ENCODE measurements at places on chromosomes 6 and 20. TPM values are rescaled to one million over a fixed set of nuclear protein-coding genes. Genes with fewer than 3 reads are reported as not detected.

RIPPLY2 gene
- not detected for total RNA-seq

SAPCD1 gene
- total RNA-seq: 6.5 TPM

GRIK2 gene
- 1.5 TPM for total RNA-seq

KIAA0408 gene
- 103 TPM for total RNA-seq

FERMT1 gene
- 0.16 TPM for total RNA-seq

FAM50B gene
- 9.6 TPM for total RNA-seq

RAD21L1 gene
- total RNA-seq: not detected

GRCh38 chr6:142621822-142622221 lies 320.0 kb downstream of the ADGRG6 start:
- no peak for DNase-seq
- no peak overlapping the region for H3K27ac ChIP-seq
- no peaks in the 10 kb centered on the region for H3K36me3 ChIP-seq
- H3K27me3 ChIP-seq: no peaks in the 10 kb centered on the region
- no peak overlapping the region for H3K4me3 ChIP-seq
- H3K4me1 ChIP-seq: no peaks in the 10 kb centered on the region

- no peak overlapping the region for H3K27ac ChIP-seq
- no peaks in the 10 kb centered on the region for H3K27me3 ChIP-seq
- DNase-seq: no peak
- no peak overlapping the region for H3K4me3 ChIP-seq
- H3K36me3 ChIP-seq: no peaks in the 10 kb centered on the region
These were observed 24.5 kb downstream of the TENT5A start for GRCh38 chr6:81727876-81728517.

DNA sequence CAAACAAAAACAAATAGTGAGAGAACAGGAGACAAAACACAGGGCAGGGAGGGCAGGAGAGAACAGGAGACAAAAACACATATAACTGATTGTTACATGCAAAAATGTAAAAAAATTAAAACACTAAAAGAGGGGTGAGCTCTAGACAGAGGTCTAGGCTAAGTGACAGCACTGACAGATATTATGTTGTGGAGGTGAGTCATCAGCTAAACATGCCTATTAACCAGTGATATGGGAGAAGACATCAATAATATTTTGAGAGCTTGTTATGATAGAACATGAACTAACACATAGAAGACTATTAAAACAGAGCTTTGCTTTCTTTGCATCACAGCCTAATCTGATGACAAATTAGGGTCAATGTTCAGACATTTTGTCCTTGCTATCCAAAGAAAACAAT lies 972.7 kb downstream of the PRIM2 start:
- H3K4me3 ChIP-seq: no peak overlapping the region
- no peak for DNase-seq
- H3K4me1 ChIP-seq: no peaks in the 10 kb centered on the region
- no peaks in the 10 kb centered on the region for H3K27me3 ChIP-seq
- H3K36me3 ChIP-seq: no peaks in the 10 kb centered on the region
- no peak overlapping the region for H3K27ac ChIP-seq

DNA sequence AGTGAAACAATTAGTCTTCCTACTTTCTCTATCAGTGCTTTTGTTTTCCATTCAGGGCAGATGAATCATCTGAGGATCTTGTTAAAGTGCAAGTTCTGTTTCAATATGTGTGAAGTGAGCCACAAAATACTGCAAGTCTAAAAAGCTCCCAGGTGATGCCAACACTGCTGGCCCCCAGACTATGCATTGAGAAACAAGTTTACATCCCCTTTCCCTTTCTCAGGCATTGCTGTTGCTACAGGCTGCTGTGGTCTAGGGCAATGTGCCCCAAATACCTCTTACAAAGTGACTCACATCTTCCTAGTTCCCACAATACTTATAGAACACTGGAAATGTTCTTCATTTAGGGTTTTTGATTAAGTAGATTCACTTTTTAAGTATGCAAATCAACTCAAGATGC lies 31.8 kb downstream of the ABRACL start:
- H3K27ac ChIP-seq: no peak overlapping the region
- no peaks in the 10 kb centered on the region for H3K27me3 ChIP-seq
- H3K4me3 ChIP-seq: no peak overlapping the region
- DNase-seq: no peak

DNA sequence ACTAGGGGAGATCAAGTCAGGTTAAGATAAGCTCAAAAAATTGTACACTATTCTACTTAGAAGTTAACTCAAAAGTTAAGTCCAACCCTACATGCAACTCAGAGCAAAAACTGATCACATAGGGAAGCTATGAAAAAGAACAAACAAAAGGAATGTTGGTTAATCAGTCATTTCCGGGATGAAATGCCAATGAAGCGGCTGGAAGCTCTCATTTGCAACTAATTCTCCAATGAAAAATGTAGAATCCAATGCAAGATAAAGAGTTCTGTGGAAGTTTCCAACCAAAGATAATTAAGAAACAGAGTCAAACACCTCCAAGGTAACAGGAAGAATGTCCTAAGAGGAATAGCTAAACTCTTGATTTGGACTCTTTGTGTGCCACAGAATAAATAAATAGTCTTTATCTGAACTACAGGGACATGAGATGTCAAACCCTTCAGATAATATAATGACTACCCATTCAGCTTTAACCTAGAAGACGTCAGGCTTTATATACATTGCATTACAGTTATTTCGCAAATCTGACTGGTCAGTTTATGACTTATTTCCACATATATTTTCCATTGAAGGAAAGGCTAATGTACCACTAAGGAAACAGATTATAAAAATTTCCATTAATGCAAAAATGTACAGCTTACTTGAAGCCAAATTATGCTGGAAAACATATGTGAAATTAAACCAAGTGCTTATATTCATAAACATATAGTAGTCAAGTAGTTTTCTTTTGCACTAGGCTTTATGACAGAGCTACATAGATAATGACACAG lies 48.0 kb upstream of the DST start:
- peak overlapping the region; percentile 81 for H3K27ac ChIP-seq
- no peaks in the 10 kb centered on the region for H3K27me3 ChIP-seq
- DNase-seq: no peak
- H3K4me3 ChIP-seq: peak overlapping the region; percentile 40
- no peaks in the 10 kb centered on the region for H3K36me3 ChIP-seq
- peaks cover 41% of the 10 kb centered on the region for H3K4me1 ChIP-seq

- peaks cover 1% of the 10 kb centered on the region for H3K36me3 ChIP-seq
- no peak for DNase-seq
- no peaks in the 10 kb centered on the region for H3K4me1 ChIP-seq
- no peaks in the 10 kb centered on the region for H3K27me3 ChIP-seq
These were observed 9.2 kb downstream of the ENTPD6 start for GRCh38 chr20:25204550-25205276.

- H3K4me3 ChIP-seq: no peak overlapping the region
- H3K27ac ChIP-seq: no peak overlapping the region
- no peaks in the 10 kb centered on the region for H3K27me3 ChIP-seq
- H3K4me1 ChIP-seq: peaks cover 4% of the 10 kb centered on the region
These were observed 20.9 kb upstream of the VNN1 start for GRCh38 chr6:132734694-132735236.

- no peaks in the 10 kb centered on the region for H3K27me3 ChIP-seq
- no peak overlapping the region for H3K4me3 ChIP-seq
- no peaks in the 10 kb centered on the region for H3K4me1 ChIP-seq
- no peak overlapping the region for H3K27ac ChIP-seq
- H3K36me3 ChIP-seq: no peaks in the 10 kb centered on the region
These were observed 23.5 kb downstream of the BPIFA2 start for GRCh38 chr20:33191484-33191883.

DNA sequence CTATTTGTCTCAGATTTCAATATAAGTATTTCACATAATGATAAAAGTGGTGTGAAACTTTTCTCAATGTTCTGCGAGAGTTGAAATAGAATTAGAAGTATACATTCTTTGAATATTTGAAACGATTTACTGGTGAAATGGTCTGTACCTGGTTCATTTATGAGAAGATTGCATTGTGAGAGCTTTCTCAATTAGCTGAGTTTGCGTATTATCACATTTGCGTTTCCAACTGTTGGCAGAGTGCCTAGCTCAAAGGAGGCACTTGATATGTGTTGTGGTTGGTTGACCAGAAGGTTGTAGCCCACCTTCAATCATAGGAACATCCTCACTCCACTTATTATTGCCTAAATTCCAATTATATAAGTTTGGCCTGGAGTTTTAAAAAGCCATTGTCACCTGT lies 58.8 kb upstream of the EXOC2 start:
- no peaks in the 10 kb centered on the region for H3K27me3 ChIP-seq
- no peak overlapping the region for H3K27ac ChIP-seq
- no peak overlapping the region for H3K4me3 ChIP-seq
- H3K36me3 ChIP-seq: no peaks in the 10 kb centered on the region

DNA sequence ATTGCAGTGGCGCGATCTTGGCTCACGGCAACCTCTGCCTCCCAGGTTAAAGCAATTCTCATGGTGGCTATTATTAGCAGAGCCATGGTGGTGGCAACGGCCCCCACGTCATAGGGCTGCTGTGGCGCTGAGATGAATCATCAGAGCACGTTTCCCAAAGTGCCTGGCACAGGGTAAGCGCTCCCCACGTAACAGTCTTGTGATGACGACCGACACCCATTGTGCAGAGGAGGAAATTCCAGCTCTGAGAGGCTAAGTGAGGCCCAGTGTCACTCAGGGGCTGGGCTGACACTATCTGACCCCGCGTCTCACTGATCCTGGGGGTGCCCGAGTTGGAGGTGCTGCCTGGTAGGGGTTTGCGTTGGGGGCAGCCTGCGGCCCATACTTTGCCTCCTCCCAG lies 16.2 kb downstream of the SUN5 start:
- H3K27ac ChIP-seq: no peak overlapping the region
- no peaks in the 10 kb centered on the region for H3K4me1 ChIP-seq
- no peak for DNase-seq
- no peaks in the 10 kb centered on the region for H3K36me3 ChIP-seq
- H3K4me3 ChIP-seq: no peak overlapping the region

GRCh38 chr20:32034581-32035425 lies 17.2 kb upstream of the HCK start:
- no peak overlapping the region for H3K4me3 ChIP-seq
- H3K36me3 ChIP-seq: no peaks in the 10 kb centered on the region
- H3K4me1 ChIP-seq: peaks cover 10% of the 10 kb centered on the region
- H3K27ac ChIP-seq: no peak overlapping the region

- DNase-seq: no peak
- no peak overlapping the region for H3K4me3 ChIP-seq
- no peak overlapping the region for H3K27ac ChIP-seq
- H3K36me3 ChIP-seq: no peaks in the 10 kb centered on the region
- peaks cover 7% of the 10 kb centered on the region for H3K4me1 ChIP-seq
These were observed 4.7 kb upstream of the C6orf132 start for GRCh38 chr6:42147138-42147562.

DNA sequence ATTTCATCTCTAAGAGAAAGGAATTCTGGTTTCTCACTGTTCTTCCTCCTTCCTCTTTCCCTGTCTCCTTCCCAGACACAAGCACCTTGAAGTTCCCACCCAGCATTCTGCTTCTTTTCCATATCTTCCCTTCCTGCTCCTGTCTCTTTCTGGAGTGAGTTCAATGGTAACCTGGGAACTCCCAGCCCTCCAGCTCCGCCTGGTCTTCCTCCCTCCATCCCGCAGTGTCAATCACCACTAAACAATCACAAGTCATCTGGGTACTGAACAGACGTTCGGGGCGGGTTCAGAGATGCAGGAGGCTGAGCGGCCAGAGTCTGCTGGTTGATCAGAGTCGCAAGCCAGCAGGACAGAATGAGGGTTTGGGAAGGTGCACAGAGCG lies 7.7 kb downstream of the TTBK1 start:
- no peak overlapping the region for H3K4me3 ChIP-seq
- H3K27ac ChIP-seq: no peak overlapping the region
- no peaks in the 10 kb centered on the region for H3K36me3 ChIP-seq
- DNase-seq: no peak

DNA sequence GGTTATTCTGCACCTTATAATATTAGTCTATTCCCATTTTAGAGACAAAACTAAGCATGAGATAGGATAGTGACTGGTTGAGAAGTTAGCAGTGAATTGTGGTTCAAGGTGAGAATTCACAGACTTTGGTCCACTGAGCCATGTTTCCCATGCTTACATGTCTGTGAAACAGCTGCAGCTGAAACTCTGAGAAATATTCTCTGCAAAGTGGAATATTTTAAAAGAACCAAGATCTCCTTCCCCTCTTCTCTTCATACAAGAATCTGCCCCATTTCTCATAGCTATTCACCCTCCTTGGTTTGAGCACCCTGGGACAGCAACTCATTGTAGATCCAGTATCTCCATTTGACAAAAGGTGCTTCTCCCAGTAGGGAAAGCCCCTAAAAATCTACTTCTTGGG lies 70.2 kb upstream of the TMEM170B start:
- no peak overlapping the region for H3K4me3 ChIP-seq
- no peaks in the 10 kb centered on the region for H3K4me1 ChIP-seq
- no peak overlapping the region for H3K27ac ChIP-seq
- DNase-seq: no peak
- H3K27me3 ChIP-seq: no peaks in the 10 kb centered on the region
- H3K36me3 ChIP-seq: no peaks in the 10 kb centered on the region

DNA sequence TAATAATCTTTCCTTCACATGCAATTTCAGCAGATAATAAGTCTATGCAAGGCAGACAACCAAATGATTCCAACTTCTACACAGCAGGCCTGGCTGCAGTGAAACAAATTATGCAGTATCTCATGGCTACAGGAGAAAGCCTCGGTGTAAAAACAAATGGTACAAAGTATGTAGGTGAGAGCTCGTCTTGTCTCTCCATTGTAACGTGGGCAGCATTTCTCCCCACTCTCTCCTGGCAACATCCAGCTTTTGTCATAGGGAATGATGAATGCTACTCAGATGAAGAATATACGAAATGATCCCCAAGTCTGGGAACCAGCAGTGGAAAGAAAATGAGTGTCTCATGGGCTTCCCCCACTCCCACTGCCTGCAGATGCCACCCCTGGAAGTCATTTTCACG lies 32.4 kb downstream of the FYN start:
- DNase-seq: no peak
- no peak overlapping the region for H3K27ac ChIP-seq
- H3K27me3 ChIP-seq: no peaks in the 10 kb centered on the region
- peaks cover 4% of the 10 kb centered on the region for H3K4me1 ChIP-seq

DNA sequence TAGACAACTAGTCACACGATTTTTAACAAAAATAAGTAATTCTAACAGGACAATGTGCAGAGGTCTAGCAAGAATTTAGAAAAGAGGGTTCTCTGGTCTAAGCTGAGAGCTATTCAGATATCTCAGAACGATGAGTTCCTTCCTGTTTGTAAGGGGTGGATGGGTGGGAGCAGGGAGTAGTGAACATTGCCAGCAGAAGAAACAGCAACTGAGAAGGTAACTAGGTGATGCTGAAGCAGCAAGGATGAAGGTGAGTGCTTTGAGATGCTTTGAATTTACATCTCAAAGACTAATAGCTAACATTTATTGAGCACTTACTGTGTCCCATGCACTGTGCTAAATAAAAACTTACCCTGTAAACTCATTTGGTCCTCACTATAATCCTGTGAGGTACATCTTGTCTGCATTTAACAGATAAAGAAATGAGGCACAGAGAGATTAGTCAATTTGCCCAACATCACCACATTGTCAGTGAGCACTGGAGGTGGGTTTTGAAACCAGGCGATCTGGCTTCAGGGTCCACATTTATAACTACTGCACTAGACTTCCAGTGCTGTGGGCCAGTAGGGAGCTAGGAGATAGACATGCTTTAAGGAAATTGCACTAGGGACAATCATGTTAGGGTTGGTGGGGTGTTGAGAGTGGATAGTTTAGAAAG lies 15.7 kb downstream of the BRD2 start:
- H3K27ac ChIP-seq: peak overlapping the region; percentile 75
- H3K27me3 ChIP-seq: no peaks in the 10 kb centered on the region
- H3K4me1 ChIP-seq: peaks cover 24% of the 10 kb centered on the region

All from sigmoid colon (tissue), 7 donors.